ENCODE measurements at places on chromosomes 2 and 18.

DNA sequence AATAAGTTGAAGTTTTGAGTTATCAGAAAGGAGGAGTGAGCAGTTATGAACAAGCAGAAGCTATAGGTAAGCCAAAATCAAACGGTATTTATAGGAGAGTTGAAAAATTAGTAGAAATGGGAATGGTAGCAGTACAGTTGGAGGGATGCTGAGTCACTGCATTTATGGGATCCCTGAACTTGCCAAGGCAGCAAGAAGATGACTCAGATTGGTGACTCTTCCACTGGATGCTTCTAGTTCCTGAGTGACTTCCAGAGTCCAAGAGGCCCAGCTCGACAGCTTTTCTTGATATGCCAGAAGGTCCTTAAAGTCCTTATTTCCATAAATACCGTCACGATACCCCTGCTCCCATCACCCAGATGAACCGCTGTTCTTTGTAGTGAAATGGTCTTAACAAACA, 31.1 kb upstream of the ACTR3 start:
- no peak for DNase-seq

- DNase-seq, result no peak
These were observed 13.1 kb downstream of the CYRIA start for GRCh38 chr2:16652296-16653082.

- DNase-seq, result no peak
These were observed 47.0 kb downstream of the CAB39 start for GRCh38 chr2:230759481-230760167.

DNA sequence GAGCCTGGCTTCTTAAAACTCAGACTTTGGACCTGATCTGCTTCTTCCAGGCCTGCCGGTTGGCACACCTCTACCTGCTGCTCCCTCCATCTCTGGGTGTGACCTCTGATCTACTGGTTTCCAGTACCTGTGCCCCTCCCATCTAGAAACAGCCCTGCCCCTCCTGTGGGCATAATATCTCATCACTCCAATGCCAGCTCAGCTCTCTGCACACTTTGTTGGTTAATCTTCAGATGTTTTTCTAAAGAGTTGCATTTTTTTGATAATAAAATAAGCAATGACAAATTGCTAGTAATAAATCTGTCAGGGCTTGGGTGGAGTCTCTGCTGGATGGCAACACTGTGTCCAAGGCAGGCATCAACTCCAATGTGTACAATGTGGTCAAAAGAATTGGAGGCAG, 89.6 kb upstream of the PPP1CB start:
- DNase-seq, result no peak

GRCh38 chr18:72652990-72653593, 109.0 kb upstream of the CBLN2 start:
- peak; percentile 25 for DNase-seq
